Amygdala (tissue), 56 donors: ENCODE measurements at places on chromosomes 1 and 21.

GRCh38 chr1:155569988-155570592 lies 7.5 kb upstream of the ASH1L start:
- DNase-seq, result no peak

DNA sequence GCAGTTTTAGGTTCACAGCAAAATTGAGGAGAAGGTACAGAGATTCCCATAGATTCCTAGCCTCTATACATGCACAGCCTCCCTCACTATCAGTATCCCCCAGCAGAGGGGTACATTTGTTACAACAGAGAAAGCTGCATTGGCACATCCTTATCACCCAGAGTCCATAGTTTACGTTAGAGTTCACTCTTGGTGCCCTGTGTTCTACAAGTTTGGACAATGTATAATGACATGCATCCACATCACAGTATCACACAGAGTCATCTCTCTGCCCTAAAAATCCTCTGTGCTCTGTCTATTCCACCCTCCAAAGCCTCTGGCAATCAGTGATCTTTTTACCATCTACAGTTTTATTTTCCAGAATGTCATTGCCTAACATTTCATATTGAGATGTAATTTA lies 22.3 kb upstream of the RGS16 start:
- DNase-seq, result no peak

DNA sequence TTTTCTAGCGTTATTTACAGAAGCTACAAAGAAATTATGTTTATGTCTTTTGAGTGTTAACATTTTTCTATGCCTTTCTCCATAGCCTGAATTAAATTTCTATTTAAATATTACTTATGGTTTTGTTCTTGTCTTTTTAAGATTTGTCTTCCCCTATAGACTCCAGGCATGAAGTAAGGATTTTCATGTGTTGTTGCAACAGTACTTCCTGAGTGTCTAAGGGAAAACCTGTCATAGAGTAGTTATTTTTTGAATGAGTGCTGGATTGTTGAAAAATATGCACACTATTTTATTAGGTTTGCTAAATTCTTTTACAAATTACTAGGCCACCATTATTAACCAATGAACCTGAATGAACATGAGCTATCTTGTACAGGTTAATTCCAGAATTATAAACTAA lies 27.1 kb downstream of the SAMSN1 start:
- no peak for DNase-seq

- DNase-seq, result no peak
Measured at GRCh38 chr1:232707142-232707541, 77.2 kb upstream of the SIPA1L2 start.

GRCh38 chr1:223832637-223832943 lies 13.2 kb downstream of the TP53BP2 start:
- DNase-seq, result no peak

DNA sequence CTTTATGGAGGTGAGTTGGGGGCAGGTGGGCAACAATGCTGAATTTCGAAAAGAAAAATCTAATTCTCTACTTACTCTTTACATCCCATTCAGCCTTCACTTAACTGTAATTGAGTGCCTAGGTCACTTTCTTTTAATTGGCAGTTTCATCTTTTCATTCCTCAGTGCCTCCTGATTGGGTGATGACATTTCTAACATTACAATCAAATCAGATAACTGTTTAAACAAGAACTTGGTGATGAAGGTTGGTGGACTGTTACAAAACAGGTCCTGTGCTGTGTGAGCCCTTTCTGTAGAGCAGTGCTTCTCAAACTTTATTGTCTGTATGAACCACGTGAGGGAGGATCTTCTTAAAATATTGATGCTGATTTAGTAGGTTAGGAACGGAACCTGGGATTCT lies 40.1 kb upstream of the KCNQ4 start:
- DNase-seq, result no peak
